ENCODE measurements at places on chromosomes 3 and 15. TPM values are rescaled to one million over a fixed set of nuclear protein-coding genes. Genes with fewer than 3 reads are reported as not detected.

- no peak overlapping the region for H3K27ac ChIP-seq
- no peak overlapping the region for H3K4me3 ChIP-seq
- H3K4me1 ChIP-seq, result no peaks in the 10 kb centered on the region
- no peaks in the 10 kb centered on the region for H3K36me3 ChIP-seq
- H3K27me3 ChIP-seq, result no peaks in the 10 kb centered on the region
Observed at GRCh38 chr15:68364028-68364659, 67.8 kb downstream of the ITGA11 start.

GRCh38 chr3:141321109-141321497 is 47.2 kb upstream of the ZBTB38 start:
- no peaks in the 10 kb centered on the region for H3K36me3 ChIP-seq
- no peak overlapping the region for H3K4me3 ChIP-seq
- peaks cover 22% of the 10 kb centered on the region for H3K4me1 ChIP-seq
- no peak overlapping the region for H3K27ac ChIP-seq
- DNase-seq, result no peak
- no peaks in the 10 kb centered on the region for H3K27me3 ChIP-seq

RFT1 gene
- polyA plus RNA-seq, result 31.3 TPM

- H3K4me3 ChIP-seq, result no peak overlapping the region
- no peaks in the 10 kb centered on the region for H3K36me3 ChIP-seq
- no peaks in the 10 kb centered on the region for H3K27me3 ChIP-seq
Observed at GRCh38 chr3:46649436-46649835, 37.1 kb downstream of the FAM240A start.

DNA sequence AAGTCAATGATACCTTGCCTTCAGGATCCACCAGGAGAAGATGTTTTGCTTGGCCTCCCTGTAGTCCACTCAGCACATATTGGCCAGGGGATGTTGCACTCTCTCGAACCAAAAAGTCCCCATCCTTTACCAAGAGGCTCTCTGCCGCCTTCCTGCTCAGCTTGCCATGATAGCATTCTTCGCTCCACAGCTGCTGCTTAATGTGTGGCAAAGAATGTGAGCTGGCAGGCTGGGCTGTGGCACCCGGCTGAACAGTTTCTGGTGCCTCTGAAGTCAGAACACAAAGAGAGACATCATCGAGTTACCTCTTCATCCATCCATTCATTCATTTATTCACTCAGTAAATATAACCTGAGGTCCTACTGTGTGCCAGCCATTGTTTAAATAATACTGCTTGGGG is 23.9 kb upstream of the CEP152 start:
- H3K27me3 ChIP-seq, result no peaks in the 10 kb centered on the region
- H3K4me1 ChIP-seq, result no peaks in the 10 kb centered on the region
- H3K36me3 ChIP-seq, result no peaks in the 10 kb centered on the region
- DNase-seq, result no peak

Data from CD8-positive, alpha-beta memory T cell (primary cell).